ENCODE measurements at places on chromosomes 7 and 10.

- H3K27ac ChIP-seq, result no peak overlapping the region
- H3K4me3 ChIP-seq, result no peak overlapping the region
- H3K36me3 ChIP-seq, result peaks cover 10% of the 10 kb centered on the region
- H3K27me3 ChIP-seq, result no peaks in the 10 kb centered on the region
- no peak for DNase-seq
- no peaks in the 10 kb centered on the region for H3K4me1 ChIP-seq
Observed at GRCh38 chr7:100681491-100682227, 8.1 kb downstream of the GNB2 start.

GRCh38 chr10:104641187-104641936, at the start of gene SORCS3:
TSS of gene SORCS3 (plus strand) at chr10:104641290.
- H3K27me3 ChIP-seq, result peaks cover 88% of the 10 kb centered on the region
- H3K4me1 ChIP-seq, result peaks cover 17% of the 10 kb centered on the region
- DNase-seq, result no peak
- H3K36me3 ChIP-seq, result no peaks in the 10 kb centered on the region

- no peak overlapping the region for H3K27ac ChIP-seq
- H3K4me3 ChIP-seq, result no peak overlapping the region
- H3K36me3 ChIP-seq, result no peaks in the 10 kb centered on the region
- H3K27me3 ChIP-seq, result peaks cover 14% of the 10 kb centered on the region
Observed at GRCh38 chr7:34837801-34838201, 179.8 kb downstream of the NPSR1 start.

GRCh38 chr10:28668363-28669226, 8.7 kb upstream of the BAMBI start:
- H3K27ac ChIP-seq, result peak overlapping the region; percentile 87
- peak overlapping the region; percentile 85 for H3K4me3 ChIP-seq
- no peaks in the 10 kb centered on the region for H3K36me3 ChIP-seq
- H3K27me3 ChIP-seq, result peaks cover 33% of the 10 kb centered on the region
- peaks cover 14% of the 10 kb centered on the region for H3K4me1 ChIP-seq

GRCh38 chr10:4916086-4916716, 47.0 kb upstream of the AKR1C1 start:
- H3K27ac ChIP-seq, result no peak overlapping the region
- no peaks in the 10 kb centered on the region for H3K4me1 ChIP-seq
- H3K36me3 ChIP-seq, result no peaks in the 10 kb centered on the region
- no peak for DNase-seq

GRCh38 chr7:100606313-100606712, 4.2 kb downstream of the PCOLCE start:
- H3K36me3 ChIP-seq, result no peaks in the 10 kb centered on the region
- H3K27me3 ChIP-seq, result peaks cover 25% of the 10 kb centered on the region
- peaks cover 16% of the 10 kb centered on the region for H3K4me1 ChIP-seq
- H3K27ac ChIP-seq, result no peak overlapping the region

DNA sequence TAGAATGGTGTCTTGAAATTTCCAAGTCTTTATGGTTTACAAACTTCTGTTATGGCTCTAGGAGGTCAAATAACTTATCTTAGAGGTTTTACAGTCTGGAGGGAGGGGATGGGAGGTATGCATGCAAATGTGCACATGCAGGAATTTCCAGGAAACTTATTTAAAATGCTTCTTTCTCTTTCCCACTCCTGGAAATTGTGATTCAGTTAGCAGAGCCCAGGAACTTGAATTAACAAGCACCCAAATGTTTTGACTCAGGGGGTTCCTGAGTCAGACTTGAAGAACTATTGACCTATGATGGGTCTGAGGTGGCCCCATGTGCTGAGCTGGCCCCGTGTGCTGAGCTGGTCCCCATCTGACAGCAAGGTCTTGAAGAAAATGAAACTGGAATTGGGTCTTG, 669.4 kb downstream of the INHBA start:
- no peak overlapping the region for H3K27ac ChIP-seq
- H3K4me3 ChIP-seq, result no peak overlapping the region
- no peaks in the 10 kb centered on the region for H3K36me3 ChIP-seq
- peaks cover 7% of the 10 kb centered on the region for H3K4me1 ChIP-seq

- H3K27ac ChIP-seq, result peak overlapping the region; percentile 95
- peaks cover 11% of the 10 kb centered on the region for H3K36me3 ChIP-seq
- H3K4me3 ChIP-seq, result peak overlapping the region; percentile 98
- H3K4me1 ChIP-seq, result peaks cover 34% of the 10 kb centered on the region
- DNase-seq, result no peak
Observed at GRCh38 chr10:119595134-119595675, 1.6 kb downstream of the TIAL1 start.

- no peak for DNase-seq
- H3K27me3 ChIP-seq, result no peaks in the 10 kb centered on the region
Observed at GRCh38 chr7:33534833-33535232, 370.5 kb upstream of the BMPER start.

DNA sequence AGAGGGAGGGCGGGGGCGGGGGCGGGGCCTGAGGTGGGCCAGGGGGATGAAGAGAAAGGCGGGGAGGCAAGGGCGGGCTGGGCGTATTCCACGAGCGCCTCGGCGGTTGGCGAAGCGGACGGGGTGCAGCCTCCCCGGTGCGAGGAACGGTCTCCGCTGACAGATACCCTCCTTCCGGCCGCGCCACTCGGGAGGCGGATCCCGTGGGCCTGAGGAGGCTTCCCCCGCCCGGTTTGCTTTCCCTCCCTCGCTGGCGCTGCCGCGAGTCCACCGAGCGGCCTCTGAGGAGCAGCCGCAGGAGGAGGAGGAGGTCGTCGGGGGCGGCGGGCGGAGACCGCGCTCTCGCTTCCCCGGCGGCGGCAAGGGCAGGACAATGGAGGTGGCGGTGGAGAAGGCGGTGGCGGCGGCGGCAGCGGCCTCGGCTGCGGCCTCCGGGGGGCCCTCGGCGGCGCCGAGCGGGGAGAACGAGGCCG, at the start of gene TRIM24:
TSS of gene TRIM24 (plus strand) at position 84 of the 473 bp plus-strand sequence. CDS start at position 374, 290 bp downstream.
- DNase-seq, result no peak

DNA sequence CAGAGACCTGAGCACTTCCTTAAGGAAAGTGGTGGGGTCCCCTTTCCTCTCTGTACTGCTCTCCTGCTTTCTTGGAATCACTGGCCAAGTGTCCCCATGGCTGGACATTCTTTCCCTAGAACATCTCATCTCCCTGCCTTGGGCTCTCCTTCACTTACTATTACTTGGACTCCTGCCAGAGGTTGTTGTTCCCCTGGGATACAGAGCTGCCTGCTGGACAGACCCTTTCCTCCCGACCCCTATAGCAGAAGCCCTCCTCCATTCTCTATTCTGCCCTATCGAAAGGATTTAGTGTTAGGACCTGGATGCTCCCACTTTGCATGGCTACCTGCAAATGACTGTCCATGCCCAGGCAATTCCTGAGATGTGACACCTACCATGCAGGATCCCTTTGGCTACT, 164.3 kb upstream of the PODXL start:
- H3K36me3 ChIP-seq, result no peaks in the 10 kb centered on the region
- H3K4me1 ChIP-seq, result no peaks in the 10 kb centered on the region
- DNase-seq, result no peak
- peaks cover 7% of the 10 kb centered on the region for H3K27me3 ChIP-seq

DNA sequence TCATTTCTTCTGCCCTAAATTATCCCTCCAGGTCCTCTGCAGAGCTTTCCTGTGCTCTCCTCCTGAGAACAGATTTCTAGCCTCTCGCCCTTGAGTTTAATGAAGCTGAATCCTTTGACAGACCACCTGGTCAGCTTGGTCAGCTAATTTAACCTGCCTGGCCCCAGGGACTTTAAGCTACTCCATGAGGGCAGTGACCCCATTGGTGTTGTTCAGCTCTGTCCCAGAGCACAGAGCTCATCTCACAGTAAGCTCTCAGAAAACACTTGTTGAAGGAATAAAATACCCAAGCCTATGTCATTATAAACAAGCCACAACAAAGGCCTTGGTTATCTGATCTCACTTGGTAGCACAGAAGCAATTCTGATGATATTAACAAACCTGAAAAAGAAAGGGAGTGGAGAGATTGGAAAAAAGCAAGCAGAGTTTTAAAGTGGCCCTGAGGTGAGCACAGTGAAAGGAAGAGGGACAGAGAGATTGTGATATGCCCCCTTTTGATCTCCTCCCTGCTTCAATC, 24.4 kb downstream of the SLC26A4 start:
- no peaks in the 10 kb centered on the region for H3K36me3 ChIP-seq
- H3K4me1 ChIP-seq, result peaks cover under 1% of the 10 kb centered on the region
- H3K27me3 ChIP-seq, result peaks cover 15% of the 10 kb centered on the region
- no peak overlapping the region for H3K27ac ChIP-seq
- no peak for DNase-seq

- peaks cover 5% of the 10 kb centered on the region for H3K4me1 ChIP-seq
- H3K27me3 ChIP-seq, result no peaks in the 10 kb centered on the region
- H3K4me3 ChIP-seq, result no peak overlapping the region
- H3K27ac ChIP-seq, result no peak overlapping the region
Observed at GRCh38 chr7:116998567-116999175, 45.4 kb downstream of the ST7 start.

DNA sequence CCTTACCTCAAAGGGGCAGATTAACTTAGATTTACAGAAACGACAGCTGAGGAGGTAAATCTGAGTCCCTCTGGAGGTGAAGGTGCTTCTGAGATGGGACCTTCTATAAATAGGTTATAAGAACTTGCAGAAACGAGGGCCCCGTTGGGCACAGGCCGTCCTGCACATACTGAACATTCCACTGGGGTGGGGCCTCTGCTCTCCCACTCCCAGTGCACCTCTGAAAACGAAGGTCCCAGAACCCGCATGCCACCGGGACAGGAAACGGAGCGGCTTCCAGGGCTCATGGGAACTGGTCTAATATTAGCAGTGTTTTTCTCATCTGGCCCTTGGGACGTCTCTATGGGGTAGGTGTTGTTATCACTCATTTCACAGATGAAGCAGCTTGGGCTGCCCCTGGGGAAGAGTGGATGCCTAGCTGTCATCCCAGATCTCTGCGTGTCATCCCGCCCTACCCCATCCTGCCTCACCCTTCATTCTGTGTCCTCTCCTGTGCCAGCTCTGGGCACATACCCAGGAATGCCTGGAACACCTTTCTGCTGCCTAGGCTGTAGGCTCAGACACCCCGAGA, 19.6 kb downstream of the C10orf62 start:
- no peak for DNase-seq
- H3K4me3 ChIP-seq, result no peak overlapping the region
- H3K4me1 ChIP-seq, result no peaks in the 10 kb centered on the region
- H3K27ac ChIP-seq, result no peak overlapping the region

DNA sequence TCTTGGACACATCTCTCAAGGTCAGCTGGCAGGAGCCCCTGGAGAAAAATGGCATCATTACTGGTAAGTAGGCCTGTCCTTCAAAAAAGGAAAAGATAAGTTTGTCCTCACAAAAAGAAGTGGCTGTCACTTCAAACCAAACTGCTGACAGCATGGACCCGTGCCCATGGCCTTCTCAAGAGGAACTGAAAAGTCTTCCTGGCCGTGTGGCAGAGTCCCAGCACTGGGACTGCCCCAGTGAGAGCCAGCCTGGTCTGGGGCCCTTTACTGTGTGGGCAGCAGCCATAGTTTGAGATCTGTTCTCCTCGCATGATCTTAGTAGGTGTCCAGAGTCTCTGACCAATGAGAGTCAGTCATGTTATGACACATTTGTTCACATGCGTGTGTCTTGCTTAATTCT, 614.2 kb upstream of the FOXK1 start:
- peaks cover 7% of the 10 kb centered on the region for H3K4me1 ChIP-seq
- H3K27ac ChIP-seq, result no peak overlapping the region
- DNase-seq, result no peak
- H3K36me3 ChIP-seq, result peaks cover 9% of the 10 kb centered on the region
- no peaks in the 10 kb centered on the region for H3K27me3 ChIP-seq
- no peak overlapping the region for H3K4me3 ChIP-seq

DNA sequence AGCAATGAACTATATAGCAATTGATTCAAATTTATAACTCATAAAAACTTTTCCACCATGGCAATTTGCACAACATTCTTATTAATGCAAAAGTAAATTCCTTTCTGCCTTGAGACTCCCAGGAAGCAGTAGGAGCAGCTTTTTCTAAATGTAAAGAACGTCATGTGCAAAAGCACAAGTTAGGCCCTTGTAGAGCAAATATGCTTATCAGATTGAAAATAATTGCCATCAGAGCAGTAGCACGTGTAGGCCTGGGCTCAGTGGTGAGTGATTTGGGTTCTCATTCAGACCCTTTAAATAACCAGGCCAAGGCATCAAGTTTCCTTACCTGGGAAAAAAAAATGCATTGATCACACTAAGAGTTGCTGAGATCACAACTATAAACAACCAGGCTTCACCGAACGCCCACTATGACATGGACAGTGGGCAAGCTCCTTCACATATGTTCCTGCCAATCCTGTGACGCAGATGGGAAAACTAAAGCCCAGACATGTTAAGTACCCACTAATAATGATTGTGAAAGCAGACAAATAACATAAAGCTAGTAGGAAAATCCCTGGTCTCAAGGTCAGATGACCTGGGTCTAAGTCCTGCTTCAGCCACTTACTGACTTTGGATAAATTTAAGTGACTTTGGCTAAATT, 22.1 kb upstream of the SAR1A start:
- no peak for DNase-seq
- no peaks in the 10 kb centered on the region for H3K27me3 ChIP-seq
- H3K27ac ChIP-seq, result peak overlapping the region; percentile 90
- no peak overlapping the region for H3K4me3 ChIP-seq
- H3K4me1 ChIP-seq, result peaks cover 11% of the 10 kb centered on the region

DNA sequence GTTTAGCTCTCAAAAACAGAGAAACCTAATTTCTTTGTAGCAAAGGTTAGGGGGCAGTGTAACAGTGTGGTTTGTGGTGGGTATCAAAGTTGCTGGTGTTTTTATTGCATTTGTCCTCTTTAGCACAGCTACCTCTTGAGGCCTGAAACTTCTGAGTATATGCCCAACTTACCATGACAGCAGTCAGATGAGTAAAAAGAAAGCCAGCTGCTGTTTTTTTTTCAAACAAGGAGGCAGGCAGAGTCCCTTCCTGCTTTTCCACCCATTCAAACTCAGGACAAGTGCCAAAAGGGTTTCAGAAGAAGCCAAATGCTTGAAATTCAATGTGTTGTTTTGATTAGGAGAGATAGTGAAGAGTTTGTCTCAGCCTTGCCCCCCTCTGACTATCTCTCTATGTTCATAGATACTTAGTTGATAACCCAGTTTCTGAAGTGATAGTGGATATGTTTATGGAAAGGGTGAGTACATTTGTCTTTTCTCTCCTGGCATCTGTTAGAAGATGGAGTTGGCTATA, 23.1 kb downstream of the GBF1 start:
- no peak overlapping the region for H3K4me3 ChIP-seq
- peaks cover 6% of the 10 kb centered on the region for H3K4me1 ChIP-seq
- DNase-seq, result no peak
- no peaks in the 10 kb centered on the region for H3K27me3 ChIP-seq
- H3K36me3 ChIP-seq, result peaks cover 6% of the 10 kb centered on the region
